ENCODE measurements at places on chromosomes 13 and 19.

- no peak for DNase-seq
Measured at GRCh38 chr13:33083054-33083453, 66.8 kb downstream of the KL start.

GRCh38 chr13:113625965-113626721 lies 31.9 kb downstream of the ATP4B start:
- peak; percentile 9 for DNase-seq

- DNase-seq: no peak
Measured at GRCh38 chr13:83423381-83423780, 458.9 kb downstream of the SLITRK1 start.

- peak; percentile 30 for DNase-seq
Measured at GRCh38 chr13:37701306-37701705, 102.7 kb upstream of the POSTN start.

- DNase-seq: no peak
Measured at GRCh38 chr13:28448651-28449358, 46.1 kb downstream of the FLT1 start.

GRCh38 chr19:51691074-51691583 lies 2.0 kb upstream of the SPACA6 start:
- DNase-seq: no peak

GRCh38 chr19:50906217-50906616 lies 5.0 kb downstream of the KLK4 start:
- DNase-seq: no peak

DNA sequence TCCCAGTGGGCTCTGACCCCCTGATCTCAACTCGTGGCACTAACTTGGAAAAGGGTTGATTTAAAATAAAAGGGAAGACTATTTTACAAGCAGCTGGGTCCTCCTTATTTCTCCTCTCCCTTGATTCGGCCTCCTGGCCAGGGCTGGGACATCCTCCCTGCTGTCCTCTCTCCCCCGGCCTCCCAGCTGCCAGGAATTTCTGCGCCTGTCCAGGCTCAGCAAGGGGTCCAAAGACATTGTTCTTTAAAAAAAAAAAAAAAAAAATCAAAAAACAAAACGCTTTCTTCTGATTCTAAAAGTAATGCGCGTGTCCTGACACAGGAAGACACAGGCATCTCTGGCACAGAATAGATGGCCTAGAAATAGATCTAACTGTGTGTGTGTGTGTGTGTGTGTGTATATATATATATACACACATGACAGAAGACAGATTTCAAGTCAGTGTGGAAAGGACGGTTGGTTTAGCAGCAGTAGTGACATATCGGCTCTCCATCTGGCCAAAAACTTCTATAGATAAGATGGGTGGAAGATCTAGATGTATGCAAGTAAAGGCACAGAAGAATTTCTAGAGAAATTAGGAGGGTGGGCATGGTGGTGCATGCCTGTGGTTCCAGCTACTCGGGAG lies 12.3 kb upstream of the LENG8 start:
- no peak for DNase-seq

DNA sequence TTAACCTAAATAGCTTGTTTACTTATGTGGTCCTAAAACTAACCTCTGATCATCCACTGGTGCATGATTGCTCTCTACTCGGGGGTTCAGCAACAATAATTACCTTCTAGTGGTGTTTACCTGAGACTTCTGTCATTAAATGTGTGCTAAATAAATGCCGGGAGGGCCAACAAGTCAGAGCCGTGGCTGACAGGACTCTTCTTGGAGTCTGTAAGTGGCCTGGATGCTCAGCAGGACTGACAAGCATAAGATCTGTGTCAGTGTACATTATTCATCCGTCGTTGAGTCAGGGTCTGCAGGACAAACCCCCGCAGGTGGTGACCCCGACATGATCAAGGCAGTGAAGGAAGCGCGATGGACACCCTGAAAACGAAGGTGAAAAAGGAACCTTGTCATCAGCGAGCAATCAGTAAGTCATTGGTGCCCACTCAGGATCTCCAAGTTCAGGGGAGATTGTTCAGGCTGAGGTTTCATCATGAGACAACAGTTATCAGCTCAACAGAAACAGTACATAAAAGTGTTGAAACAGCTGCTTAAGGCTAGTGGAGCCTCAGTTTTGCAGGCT lies 1466.9 kb downstream of the UQCRFS1 start:
- DNase-seq: no peak

DNA sequence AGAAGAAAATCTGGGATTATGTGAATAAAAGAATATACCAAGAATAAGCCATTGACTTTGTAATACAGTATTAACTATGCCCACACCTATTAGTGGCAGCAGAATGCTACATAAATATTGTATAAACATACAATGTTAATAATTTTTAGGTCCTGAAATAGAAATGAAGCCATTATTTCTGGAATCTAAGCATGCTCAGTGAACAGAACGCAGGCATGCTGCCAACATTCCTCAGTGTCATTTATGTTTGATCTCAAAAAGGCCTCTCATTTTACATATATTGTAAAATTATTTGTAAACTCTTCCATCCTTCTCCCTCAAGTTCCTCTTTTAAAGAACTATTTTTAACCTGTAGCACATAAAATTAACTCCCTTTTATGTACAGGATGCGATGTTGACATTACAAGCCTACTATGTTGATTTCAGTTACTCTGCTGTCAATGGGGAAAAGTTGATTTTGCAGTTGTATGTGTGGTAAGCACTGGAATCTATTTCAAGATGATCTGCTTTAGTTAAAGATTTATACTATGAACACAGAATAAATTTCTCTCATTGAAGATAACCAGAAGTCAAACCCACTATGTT lies 118.8 kb downstream of the VWA8 start:
- no peak for DNase-seq

GRCh38 chr13:47033216-47033615 lies 136.4 kb upstream of the HTR2A start:
- DNase-seq: no peak

DNA sequence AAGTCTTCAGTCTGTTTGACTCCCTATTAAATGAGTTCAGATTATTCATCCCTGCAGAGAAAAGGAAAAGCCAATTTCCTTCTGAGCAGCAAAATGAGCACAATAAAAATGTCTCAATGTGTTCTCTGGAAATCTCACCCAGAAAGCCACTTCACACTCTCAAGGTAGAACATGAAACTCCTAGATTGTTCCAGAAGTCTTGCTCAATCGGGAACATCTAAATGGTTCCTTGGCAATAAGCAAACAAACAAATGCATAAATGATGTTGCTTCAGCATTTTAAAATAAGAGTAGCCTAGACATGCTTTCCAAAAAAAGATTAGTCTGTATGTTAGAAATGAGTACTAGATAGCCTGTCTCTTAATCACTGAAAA lies 59.7 kb upstream of the TNFRSF19 start:
- no peak for DNase-seq

- no peak for DNase-seq
Measured at GRCh38 chr13:45199711-45200110, 1.1 kb downstream of the KCTD4 start.

- no peak for DNase-seq
Measured at GRCh38 chr13:43978688-43979087, 99.0 kb downstream of the LACC1 start.

DNA sequence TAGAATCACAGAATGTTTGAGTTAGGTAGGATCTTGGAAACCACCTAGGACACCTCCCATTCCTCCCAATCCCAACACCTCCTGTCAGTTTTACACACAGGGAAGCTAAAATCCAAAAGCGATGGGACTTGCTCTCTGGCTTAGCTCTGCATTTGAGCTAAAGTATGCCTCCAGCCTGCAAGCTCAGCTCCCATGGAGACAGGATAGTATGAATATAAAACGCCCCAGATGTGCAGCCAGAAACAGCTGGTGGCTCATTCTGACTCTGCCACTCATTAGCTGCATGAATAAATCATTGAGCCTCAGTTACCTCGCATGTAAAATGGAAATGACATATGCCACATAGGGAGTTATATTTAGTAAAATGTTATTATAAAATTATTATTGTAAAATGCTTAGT lies 336.0 kb downstream of the SUCLA2 start:
- DNase-seq: no peak

DNA sequence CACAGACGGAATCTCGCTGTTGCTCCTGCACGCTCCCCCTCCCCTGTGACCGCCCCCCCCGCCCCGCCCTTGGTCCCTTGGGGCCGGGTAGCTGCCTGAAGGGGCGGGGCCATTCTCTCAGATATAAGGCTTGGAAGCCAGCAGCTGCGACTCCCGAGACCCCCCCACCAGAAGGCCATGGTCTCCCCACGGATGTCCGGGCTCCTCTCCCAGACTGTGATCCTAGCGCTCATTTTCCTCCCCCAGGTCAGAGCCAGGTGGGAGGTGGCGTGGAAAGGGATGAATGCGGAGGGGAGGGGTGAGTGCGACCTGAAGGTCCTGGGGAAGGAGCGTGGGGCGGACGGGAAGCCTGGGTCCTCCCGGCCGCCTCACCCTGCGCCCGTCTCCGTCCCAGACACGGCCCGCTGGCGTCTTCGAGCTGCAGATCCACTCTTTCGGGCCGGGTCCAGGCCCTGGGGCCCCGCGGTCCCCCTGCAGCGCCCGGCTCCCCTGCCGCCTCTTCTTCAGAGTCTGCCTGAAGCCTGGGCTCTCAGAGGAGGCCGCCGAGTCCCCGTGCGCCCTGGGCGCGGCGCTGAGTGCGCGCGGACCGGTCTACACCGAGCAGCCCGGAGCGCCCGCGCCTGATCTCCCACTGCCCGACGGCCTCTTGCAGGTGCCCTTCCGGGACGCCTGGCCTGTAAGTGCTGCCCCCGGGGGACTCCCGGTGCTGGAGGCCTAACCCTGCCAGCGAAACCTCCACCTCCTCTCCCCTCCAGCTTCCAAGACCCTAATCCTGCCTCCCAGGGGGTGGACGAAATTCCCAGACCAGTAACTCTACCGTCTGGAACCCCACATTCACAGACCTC lies at the start of gene DLL3:
Gene DLL3 (plus strand): TSS at position 150 of the 845 bp plus-strand sequence. CDS start 28 bp downstream, at position 178.
- DNase-seq: no peak

GRCh38 chr19:408902-409515 lies at the start of gene C2CD4C:
Gene C2CD4C, minus strand, starts transcription at chr19:409147. Its CDS starts 786 bp downstream, at chr19:408361.
- no peak for DNase-seq

DNA sequence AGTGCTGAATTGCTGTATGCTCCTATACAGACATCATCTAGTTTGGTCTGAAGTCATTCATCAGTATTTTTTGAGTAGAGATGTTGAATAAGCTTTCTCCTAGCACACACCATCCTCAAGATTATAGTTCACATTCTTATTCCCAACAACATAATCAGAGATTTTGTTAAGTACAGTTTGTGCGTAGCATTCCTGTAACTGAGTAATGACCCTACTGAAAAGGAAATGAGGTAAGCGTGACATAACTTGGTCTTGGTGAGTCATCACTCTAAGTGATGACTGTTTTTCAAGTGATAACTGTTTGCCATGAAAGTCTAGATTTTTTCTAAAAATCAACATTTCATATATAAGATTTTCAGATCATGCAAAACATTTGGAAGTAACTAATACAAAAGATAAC lies 18.5 kb upstream of the FAM216B start:
- no peak for DNase-seq

- peak; percentile 80 for DNase-seq
Measured at GRCh38 chr13:100131863-100132574, 43.1 kb downstream of the PCCA start.

Measured in GM04504 (cell line).